Activated naive CD4-positive, alpha-beta T cell treated with anti-CD3 and anti-CD28 coated beads for 36 hours (primary cell): ENCODE measurements at places on chromosomes 5 and 9.

GRCh38 chr9:124652615-124653393 is 118.3 kb downstream of the NR6A1 start:
- no peak for DNase-seq

DNA sequence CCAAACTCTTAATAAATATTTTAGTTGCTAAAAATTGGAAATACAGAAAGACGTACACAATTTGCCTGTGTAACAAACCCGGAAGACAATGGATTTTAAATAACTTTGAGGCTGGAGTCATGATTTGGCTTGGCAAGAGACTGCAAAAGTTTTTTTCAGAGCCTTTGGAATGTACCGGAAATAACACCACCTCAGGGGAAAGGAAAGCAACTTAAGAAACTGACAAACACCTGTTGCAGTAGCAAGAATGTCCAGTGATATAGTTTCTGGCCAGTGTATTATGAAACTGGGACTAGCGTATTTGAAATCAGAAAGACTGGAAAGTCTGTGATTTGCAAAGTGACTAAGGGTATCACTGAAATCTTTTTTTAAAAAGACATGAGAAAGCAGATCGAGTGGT is 842 bp downstream of the MUSK start:
- DNase-seq: no peak

DNA sequence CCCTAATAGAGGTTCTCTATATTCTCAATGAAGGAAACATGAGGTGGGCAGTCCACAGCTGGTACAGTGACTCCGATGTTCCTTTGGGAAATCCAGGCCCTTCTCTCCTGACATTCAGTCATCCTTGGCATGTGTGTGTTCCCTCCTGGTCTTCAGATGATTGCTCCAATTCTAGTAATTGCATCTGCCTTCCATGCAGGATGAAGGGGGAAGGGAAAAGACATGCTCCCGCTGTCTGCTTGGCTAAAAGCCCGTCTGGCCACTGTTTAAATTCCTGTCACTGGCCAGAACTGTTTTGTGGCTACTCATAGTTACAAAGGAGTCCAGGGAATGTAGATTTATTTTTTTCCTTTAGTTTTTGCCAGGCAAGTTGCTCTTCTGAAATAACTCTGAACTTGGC is 65.0 kb downstream of the MAST4 start:
- no peak for DNase-seq

GRCh38 chr5:82111191-82111590 is 139.4 kb downstream of the ATG10 start:
- DNase-seq: no peak
